Right lobe of liver (tissue), 6 donors: ENCODE measurements at places on chromosomes 16 and 17. TPM values are rescaled to one million over a fixed set of nuclear protein-coding genes. Genes with fewer than 3 reads are reported as not detected.
A peak's percentile ranks its signal among the peaks of the same experiment; 100 is the strongest.

The C1QTNF8 gene
- not detected for total RNA-seq

DNA sequence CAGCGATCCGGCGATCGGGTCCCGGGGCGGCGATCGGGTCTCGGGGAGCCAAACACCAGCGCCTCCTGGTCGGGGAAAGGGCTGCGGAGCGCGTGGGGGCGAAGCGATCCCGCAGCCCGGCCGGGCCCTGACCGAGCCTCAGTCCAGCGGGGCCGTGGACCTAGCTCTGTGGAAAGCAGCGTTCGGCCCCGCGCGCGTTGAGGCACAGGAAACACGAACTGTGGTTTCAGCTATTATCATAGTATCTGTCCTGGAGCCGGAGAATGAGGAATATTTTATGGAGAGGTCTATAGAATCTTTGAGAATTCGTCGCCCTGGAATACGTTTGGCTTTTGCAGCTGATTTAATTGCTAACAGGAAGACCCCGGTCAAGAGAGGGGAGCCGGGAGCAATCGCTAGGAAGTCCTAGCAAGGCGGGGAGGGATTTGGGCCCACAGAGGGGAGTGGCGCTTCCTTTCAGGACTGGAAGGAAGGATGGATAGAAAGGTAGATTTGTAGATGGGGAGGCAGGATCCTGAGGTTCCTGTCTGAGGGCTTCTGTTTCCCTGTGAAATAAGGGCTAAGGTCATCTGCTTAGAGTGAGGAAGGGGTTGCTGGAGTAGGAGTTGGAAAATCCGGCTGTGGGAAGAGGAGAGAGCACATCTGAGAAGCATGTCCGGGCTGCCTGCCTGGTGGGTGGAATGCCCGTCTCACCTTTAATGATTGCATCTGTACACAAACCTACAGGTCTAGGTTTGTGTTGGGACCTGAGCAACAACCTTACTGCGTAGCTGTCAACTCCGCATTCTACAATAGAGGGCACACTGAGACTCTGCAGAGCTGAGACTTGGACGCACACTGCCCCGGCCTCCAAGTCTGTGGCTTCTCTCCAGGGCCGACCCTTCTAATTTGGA lies 770 bp downstream of the CCNF start:
- no peak for DNase-seq

The CDC42EP4 gene
- total RNA-seq = 34.9 TPM

The FOXC2 gene
- 0.20 TPM for total RNA-seq

DNA sequence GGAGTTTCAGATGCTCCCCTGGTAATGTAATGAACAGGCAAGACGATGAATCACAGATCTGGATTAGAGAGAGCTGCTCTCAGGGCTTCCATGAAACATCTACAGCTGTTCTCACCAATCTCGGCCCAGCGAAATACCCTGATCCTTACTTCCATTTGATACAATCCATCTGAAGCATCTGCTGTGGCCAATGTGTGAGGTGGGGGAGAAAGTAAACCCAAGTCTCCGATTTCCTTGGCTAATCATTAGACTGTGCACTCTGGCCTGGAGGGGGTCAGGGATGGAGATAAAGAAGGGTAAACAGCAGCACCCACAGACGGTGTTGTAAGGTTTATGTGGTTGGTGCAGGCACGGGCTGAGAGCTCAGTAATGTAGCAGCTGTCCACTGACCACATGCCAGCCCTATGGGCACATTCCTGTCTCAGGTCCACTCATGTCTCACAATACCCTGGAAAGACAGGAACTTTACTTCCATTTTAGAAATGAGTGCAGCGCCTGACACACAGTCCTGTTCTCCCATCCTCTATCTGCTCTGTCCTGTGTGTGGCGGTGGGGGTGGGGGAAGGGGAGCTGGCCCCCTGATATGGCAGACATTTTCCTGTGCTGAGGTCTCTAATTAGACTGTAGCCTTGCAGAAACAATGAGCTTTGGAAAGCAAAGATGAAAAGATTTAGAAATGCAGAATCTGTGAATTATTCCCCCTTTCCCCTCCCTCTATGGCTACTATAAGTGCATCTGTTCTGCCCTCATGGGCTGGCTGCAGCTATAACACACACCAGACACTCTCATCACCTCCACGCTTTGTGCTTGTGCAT lies 48.3 kb upstream of the ERN1 start:
- peak; percentile 86 for DNase-seq

DNA sequence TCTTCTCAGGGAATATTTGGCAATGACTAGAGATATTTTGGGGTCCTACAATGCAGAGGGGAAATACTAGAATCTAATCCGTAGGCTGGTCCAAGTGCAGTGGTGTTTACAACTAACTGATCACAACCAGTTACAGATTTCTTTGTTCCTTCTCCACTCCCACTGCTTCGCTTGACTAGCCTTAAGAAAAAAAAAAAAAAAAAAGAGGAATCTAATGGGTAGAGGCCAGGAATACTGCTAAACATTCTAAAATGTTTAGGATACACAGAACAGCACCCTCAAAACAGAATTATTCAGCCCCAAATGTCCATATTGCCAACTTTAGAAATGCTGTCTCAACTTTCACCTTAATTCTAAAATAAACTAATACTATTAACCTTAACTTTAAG lies 49.0 kb upstream of the SKAP1 start:
- DNase-seq = no peak

The EMC8 gene
- 10.8 TPM for total RNA-seq

- DNase-seq = no peak
Observed at GRCh38 chr16:743794-744500, 3.1 kb upstream of the CIAO3 start.

- DNase-seq = no peak
Observed at GRCh38 chr17:975371-975915, 4.1 kb downstream of the NXN start.

DNA sequence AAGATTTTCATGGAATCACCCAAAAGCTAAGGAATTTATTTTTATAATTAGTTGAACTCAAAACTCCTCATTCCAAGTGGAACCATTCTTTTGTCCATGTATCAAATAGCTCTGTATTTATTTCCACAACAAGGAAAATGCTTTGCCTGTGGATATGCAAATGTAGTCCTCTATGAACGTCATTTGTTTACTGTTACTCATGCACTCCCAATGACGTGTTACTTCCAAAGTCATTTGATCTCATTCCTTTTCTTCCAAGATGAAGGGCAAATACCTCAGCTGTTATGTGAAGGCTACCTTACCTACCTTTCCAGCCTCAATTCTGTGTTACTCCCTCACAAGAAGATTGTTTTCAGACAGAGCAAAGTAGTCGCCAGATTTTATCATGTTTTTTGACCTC lies 83.7 kb downstream of the ITFG1 start:
- no peak for DNase-seq

DNA sequence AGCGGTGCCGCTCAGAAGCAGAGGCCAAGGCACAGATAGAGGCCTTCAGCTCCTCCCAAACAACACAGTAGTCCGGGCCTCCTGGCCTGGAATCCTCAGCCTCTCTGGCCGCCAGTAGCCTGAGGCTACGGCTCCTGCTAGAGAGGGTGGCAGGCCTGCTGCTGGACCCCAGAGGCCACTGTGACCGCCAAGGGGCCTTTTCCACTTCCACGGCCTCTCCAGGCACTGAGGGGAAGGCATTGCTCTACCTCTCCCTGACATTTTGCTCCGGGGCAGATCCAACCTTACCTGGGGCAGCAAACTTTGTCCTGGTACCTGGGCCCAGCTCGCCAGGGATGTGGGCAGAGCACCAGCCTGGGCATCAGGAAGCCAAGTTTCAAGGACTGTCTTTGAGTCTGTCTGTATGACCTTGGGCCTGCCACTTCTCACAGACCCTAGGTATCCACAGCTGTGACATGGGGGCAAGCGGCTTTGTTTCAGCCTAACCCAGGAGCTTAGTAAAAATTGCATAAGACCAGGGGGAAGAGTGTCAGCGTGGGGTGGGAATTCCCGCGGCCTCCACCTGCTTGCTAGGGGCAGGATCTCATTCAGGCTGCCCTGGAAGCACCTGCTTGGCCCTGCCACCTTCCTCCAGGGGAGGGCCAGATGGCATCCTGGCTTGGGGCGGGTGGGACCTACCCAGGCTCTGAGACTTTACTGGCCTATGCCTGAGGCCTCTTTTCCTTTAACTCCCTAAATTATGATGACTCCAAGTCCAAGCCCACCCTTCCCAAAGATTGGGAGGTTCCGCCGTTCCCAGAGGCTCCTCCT lies 33.2 kb downstream of the ADGRG5 start:
- DNase-seq = no peak

The CCR7 gene
- total RNA-seq = not detected

The MLLT6 gene
- 29.7 TPM for total RNA-seq

DNA sequence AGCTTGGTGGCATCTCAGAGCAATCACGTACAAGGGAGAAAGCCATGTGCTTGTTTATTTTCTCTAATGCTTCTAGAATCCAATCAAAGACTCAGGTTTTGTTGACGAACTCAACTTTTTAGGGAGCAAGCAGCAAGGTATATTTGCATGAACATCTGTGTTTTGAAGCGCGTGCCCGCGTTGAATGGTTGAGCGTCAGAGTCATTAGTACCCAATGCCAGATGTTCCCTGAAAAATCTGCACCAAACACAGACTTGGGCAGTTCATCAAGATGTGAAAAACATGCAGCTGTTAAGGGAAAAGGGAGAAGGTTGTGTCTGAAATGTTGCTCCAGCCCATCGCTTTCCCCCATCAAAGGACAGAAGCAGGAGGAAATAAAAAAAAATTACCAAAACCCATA lies 170.4 kb downstream of the SNX29 start:
- no peak for DNase-seq

- DNase-seq = no peak
Observed at GRCh38 chr16:83912519-83913244, 13.8 kb downstream of the MLYCD start.

The CHCT1 gene
- total RNA-seq = not detected

DNA sequence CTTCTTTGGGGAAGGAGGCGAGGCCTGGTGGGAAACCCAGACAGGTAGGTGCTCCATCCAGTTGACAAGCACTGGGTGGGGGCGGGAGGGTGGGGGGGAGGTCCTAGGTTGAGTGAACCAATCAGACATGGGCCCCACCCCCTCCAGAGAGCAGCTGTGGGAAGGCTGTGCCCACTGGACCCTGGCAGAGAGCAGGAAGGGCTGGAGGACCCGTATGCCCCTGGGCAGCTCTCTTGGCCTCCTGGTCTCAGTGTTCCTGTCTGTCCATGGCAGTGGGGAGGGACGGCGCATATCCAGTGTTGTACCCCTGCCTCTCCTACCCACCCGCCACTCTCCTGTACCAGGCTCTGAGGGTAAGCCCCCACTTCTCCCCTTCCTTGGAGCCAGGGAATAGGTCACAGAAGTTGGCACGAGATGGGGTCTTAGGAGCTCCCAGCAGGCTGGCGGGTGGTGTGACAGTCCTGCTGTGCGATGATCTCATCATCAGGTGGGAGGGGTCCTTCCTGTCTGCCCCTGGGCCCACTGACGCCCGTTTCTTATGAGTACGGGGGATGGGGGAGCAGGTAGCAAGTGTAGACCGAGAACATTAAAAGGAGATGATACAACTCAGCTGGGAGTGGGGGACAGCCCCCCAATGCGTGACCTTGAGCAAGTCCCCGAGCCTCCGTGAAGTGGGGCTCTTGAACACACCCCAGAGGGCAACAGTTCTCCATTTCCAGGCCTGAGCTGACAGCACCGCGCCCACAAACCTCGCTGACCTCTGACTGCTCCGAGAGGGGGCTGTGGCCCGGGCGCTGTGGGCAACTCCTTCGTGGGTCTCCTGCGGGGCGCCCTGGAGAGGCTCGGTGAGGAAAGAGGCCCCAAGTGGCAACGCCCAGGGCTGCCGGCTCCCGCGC lies 1.2 kb upstream of the ZFPM1 start:
- no peak for DNase-seq

The PAGR1 gene
- 12.0 TPM for total RNA-seq

GRCh38 chr17:55347341-55347740 lies 74.3 kb downstream of the MMD start:
- no peak for DNase-seq

The GALNS gene
- 20.6 TPM for total RNA-seq

The CKLF gene
- 16.7 TPM for total RNA-seq

DNA sequence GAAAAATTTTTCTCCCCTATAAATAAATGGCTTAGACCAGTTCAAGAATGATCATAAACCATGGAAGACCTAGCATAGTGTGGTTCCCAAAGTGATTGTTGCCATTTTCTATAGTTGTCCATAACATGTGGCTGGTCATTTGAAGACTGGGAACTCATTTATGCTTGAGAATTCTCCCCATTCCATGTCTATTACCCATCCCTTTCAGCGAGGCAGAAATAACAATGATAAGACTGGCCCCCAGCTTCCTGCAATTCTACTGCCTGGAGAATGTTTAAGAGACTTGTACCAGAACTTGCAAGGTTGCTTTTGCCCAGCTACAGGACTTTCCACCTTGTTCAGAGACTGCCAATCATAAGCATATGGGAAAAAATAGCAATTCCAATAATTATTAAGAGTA lies 146.5 kb upstream of the CDH11 start:
- no peak for DNase-seq
